ENCODE measurements at places on chromosomes 4 and X.

DNA sequence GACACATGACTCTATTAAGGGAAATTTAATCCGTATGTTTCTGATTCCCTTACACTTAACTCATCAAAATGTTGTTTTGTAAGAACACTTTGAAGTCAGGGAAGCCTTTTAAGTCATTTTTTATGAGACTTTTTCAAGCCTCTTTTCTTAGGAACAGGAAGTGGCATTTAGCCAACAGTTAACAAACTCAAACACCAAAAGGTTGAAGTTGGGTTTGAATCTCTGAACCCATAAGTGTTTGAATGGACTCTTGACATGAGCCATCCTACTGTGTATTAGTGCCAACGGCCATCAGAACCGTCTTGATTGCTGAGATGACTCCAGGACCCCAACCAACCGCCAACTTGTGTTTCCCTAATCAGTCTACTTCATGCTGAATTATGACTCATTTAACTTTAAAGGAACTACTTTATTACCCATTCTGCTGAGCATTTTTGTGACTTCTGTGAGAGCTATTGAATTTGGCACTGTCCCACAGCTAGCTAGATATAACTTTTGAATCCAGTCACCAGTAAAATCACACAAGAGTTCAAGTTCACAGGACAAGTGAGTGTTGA, 209.1 kb upstream of the FAT1 start:
- no peak for DNase-seq

DNA sequence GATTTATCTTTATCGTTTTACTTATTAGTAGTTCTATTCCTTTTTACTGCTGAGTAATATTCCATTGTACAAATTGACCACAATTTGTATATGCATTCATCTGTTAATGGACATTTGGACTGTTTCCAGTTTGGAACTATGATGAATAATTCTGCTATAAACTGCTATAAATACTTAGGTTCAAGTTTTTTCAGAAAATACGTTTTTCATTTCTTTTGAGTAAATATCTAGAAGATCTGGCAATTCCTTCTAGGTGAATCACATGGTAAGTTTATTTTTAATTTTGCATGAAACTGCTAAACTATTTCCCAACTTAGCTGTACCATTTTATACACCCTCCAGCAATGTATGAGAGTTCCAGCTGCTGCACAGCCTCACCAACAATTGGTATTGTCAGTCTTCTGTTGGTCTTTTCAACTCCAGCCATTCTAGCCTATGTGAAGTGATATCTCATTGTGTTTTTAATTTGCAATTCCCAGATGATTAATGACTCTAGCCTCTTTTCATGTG, 22.2 kb downstream of the LIN54 start:
- DNase-seq: no peak

DNA sequence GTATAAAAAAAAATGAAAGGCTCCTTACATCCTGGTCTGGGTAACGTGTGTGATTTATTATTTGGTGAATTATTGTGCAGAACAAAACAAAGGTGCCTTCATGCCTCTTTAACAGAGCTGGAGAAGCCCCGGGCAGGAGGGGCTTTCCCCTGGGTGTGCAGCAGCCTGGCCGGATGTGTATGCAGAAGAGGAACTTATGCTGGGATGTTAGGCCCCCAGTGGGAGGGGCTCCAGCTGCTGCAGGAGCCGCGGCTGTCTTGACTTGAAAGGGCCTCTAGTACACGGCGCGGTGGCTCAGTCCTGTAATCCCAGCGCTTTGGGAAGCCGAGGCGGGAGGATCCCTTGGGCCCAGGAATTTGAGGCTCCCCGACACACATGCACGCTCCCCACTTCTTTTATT, 16.0 kb downstream of the CCNQ start:
- no peak for DNase-seq

- DNase-seq: no peak
Observed at GRCh38 chrX:122133478-122133877, 1050.6 kb upstream of the GRIA3 start.

GRCh38 chrX:72394518-72395170, 88.9 kb upstream of the CITED1 start:
- no peak for DNase-seq

- no peak for DNase-seq
Observed at GRCh38 chr4:66647476-66647875, 897.8 kb downstream of the CENPC start.

GRCh38 chrX:38552721-38553120, 8.6 kb upstream of the TSPAN7 start:
- no peak for DNase-seq

GRCh38 chr4:22869235-22869634, 176.5 kb downstream of the GBA3 start:
- peak; percentile 18 for DNase-seq

DNA sequence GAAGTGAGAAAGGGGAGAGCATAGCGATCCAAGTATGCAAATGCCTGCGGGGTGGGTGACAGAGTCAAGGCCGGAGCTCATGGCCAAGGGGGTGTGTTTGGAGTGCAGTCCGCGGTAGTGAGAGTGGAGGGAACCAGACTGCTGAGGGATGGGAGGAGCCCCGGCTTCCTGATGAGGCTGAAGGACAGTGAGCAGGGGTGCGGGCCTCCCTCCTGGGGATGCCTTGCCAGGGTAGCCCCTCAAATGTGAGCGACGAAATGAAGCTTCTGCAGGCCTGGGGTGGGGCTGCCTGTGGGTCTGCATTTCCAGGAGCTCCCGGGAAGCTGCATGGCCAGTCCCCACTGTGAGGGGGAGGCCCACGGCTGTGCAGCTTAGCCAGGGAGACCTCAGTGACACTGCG, 45.0 kb downstream of the PSAPL1 start:
- DNase-seq: no peak

- DNase-seq: no peak
Observed at GRCh38 chrX:19876962-19877361, 10.4 kb downstream of the SH3KBP1 start.

DNA sequence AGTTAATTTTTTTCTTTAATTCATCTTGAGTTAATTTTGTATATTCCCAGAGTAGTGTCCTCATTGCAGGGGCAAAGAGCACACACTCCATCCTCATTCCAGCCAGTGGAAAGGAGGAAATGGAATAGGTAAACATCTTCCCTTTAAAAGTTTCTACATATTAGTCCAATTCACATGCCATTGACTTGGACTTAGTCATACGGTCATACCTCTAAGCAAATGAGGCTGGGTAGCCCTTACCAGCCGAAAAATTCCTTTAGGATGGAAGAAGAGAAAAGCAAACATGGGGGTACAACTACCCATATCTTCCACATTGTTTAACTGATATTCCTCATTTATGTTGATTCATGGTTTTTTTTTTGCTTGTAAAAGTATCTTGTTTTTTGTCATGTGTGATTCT, 37.4 kb upstream of the NDP start:
- DNase-seq: no peak

DNA sequence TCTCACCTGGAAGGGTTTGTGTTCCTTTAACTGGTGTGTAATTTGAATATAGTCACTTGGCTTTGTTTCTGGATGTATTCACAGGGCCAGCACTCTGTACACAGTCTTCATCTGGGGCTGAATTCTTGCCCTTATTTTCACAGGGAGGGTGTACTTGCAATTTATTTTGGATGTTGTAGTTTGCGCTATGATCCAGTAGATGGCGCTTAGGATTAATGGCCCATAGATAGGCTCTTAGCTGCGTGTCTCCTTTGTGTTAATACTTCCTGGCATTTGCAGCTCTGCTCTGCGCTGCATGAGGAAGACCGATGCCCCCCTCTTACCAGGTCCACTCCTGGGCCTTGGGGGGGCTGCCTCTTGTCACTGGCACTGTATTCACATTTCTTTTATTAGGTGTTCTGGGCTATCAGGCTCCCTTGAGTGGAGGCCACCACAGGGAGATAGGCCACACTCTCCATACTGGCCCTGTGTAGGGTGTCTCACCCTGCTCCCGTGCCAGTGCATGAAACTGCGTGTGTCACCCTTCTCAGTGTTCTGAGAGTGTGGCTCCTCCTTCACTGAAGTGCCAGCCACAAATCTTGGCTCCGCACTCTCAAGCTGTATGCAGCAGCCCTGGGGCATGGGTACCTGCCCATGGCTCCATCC, 562.2 kb downstream of the ZIC3 start:
- peak; percentile 14 for DNase-seq

- no peak for DNase-seq
Observed at GRCh38 chrX:23662853-23663252, 4.4 kb upstream of the PRDX4 start.

GRCh38 chr4:95129031-95129430, 371.3 kb downstream of the BMPR1B start:
- DNase-seq: no peak

DNA sequence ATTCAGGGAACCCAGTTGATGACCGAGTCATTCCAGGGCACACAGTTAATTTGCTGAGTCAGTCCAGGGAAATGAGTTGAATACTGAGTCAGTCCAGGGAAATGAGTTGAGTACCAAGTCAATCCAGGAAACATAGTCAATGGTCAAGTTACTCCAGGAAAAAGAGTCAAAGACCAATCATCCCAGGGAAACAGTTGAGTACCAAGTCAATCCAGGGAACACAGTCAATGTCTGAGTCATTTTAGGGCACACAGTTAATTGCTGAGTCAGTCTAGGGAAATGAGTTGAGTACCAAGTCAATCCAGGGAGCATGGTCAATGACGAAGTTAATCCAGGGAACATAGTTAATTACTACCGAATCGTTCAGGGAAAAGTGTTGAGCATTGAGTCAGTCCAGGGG, 754.4 kb downstream of the NLGN4X start:
- DNase-seq: no peak

DNA sequence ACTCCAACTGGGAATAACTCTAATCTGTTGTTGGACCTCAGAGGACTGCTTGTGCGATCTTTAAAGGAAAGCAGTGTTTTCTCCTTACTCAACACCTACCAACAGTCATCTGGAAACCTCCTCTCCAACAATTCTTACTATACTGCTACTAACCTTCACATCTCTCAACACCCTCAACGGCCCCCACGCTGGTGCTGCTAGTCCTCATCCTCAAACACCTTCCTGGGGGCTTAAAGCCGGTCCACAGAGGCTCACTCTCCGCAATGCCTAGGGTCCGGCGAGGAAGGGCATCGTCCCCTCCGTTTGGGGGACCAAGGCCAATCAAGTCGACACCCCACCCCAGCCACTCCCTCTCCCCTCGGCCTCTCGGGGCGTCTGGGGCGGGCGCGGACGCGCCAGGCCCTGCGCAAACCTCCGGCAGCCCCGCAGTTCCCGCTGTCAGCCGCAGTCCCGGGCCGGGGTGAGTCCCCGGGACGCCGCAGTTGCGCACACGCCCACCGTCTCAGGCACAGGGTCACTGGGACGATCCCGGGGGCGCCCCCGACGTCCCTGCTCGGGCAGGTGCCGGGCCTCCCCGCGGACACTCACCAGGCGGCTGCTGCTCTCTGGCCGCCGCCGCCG, 418 bp downstream of the TAB3 start:
- no peak for DNase-seq

GRCh38 chrX:18252644-18253359, 32.1 kb upstream of the BEND2 start:
- no peak for DNase-seq

GRCh38 chr4:72743078-72743477, 174.1 kb upstream of the ADAMTS3 start:
- DNase-seq: no peak

GRCh38 chr4:127486248-127486647, 146.5 kb upstream of the INTU start:
- no peak for DNase-seq

All from HuH-7 (cell line).